ENCODE measurements at places on chromosomes 11 and 22. TPM values are rescaled to one million over a fixed set of nuclear protein-coding genes. Genes with fewer than 3 reads are reported as not detected.

The ABCC8 gene
- total RNA-seq = 0.42 TPM

The CST6 gene
- 8.9 TPM for total RNA-seq

The RIBC2 gene
- 0.46 TPM for total RNA-seq

The C11orf16 gene
- not detected for total RNA-seq

The GRIK4 gene
- total RNA-seq = not detected

The APOL5 gene
- total RNA-seq = not detected

The OR51B6 gene
- not detected for total RNA-seq

The F2 gene
- not detected for total RNA-seq

The TRIM22 gene
- 14.9 TPM for total RNA-seq

The OR2AG1 gene
- not detected for total RNA-seq

The P2RY2 gene
- total RNA-seq = 46.1 TPM

The H19 gene
- total RNA-seq = 810 TPM

The CCDC73 gene
- total RNA-seq = 0.19 TPM

The ALDH3B2 gene
- total RNA-seq = 43.2 TPM

The TNNT3 gene
- 0.98 TPM for total RNA-seq

The PRSS23 gene
- total RNA-seq = 95.0 TPM

The PANX3 gene
- not detected for total RNA-seq

The MYEOV gene
- total RNA-seq = 1.7 TPM

The SGSM1 gene
- total RNA-seq = not detected

The CNIH2 gene
- total RNA-seq = not detected

The CRYBB3 gene
- total RNA-seq = not detected

The OR2D2 gene
- total RNA-seq = not detected

The OR52K1 gene
- total RNA-seq = not detected

The PRG3 gene
- not detected for total RNA-seq

The PDE2A gene
- total RNA-seq = not detected

The LTBP3 gene
- total RNA-seq = 47.3 TPM

The OR52E8 gene
- not detected for total RNA-seq

The TTC36 gene
- total RNA-seq = 0.71 TPM

The EHF gene
- 160 TPM for total RNA-seq

The SLC1A2 gene
- not detected for total RNA-seq

The DEPDC7 gene
- total RNA-seq = 2.1 TPM

The LINC01488 gene
- total RNA-seq = not detected

The HEPHL1 gene
- 0.79 TPM for total RNA-seq

The PC gene
- 60.5 TPM for total RNA-seq

The MIOX gene
- not detected for total RNA-seq

The CTSW gene
- total RNA-seq = not detected

The AMOTL1 gene
- 92.2 TPM for total RNA-seq

The DRD4 gene
- not detected for total RNA-seq

The SPON1 gene
- total RNA-seq = not detected

The ZNHIT2 gene
- total RNA-seq = 28.4 TPM

Measured in airway epithelial cell (primary cell).